ENCODE measurements at places on chromosomes 7 and 10. TPM values are rescaled to one million over a fixed set of nuclear protein-coding genes. Genes with fewer than 3 reads are reported as not detected.

Gene CCZ1B
- total RNA-seq, result 118 TPM

Gene UPK3B
- total RNA-seq, result 2.0 TPM

Gene TRIL
- total RNA-seq, result 7.4 TPM

Gene AEBP1
- 88.9 TPM for total RNA-seq

Gene PSAP
- 903 TPM for total RNA-seq

Gene MOSPD3
- 7.1 TPM for total RNA-seq

Gene AKR1C4
- not detected for total RNA-seq

Gene HMX3
- total RNA-seq, result not detected

Gene ABCC2
- 3.0 TPM for total RNA-seq

Gene PDE6C
- not detected for total RNA-seq

Gene ASZ1
- total RNA-seq, result not detected

Gene NKX6-2
- not detected for total RNA-seq

Gene SAMD8
- total RNA-seq, result 25.4 TPM

Gene TRPV5
- total RNA-seq, result not detected

Gene MSMB
- not detected for total RNA-seq

Gene LBX1
- total RNA-seq, result not detected

Gene PTF1A
- not detected for total RNA-seq
